ENCODE measurements at places on chromosomes 5 and 9. TPM values are rescaled to one million over a fixed set of nuclear protein-coding genes. Genes with fewer than 3 reads are reported as not detected.

Gene MEGF9
- polyA plus RNA-seq: 0.45 TPM

Gene FOCAD
- polyA plus RNA-seq: 17.8 TPM

Gene PCDHA1
- 0.52 TPM for polyA plus RNA-seq

Gene PRR16
- 1.6 TPM for polyA plus RNA-seq

Gene TRIM36
- 8.5 TPM for polyA plus RNA-seq

Gene PFN3
- polyA plus RNA-seq: not detected

Measured in H1 (cell line).